ENCODE measurements at places on chromosomes 12 and 14. TPM values are rescaled to one million over a fixed set of nuclear protein-coding genes. Genes with fewer than 3 reads are reported as not detected.

GRCh38 chr14:57326253-57326652, 57.5 kb downstream of the AP5M1 start:
- DNase-seq: no peak

GRCh38 chr12:2691345-2692071, 103.3 kb upstream of the FKBP4 start:
- DNase-seq: no peak

DNA sequence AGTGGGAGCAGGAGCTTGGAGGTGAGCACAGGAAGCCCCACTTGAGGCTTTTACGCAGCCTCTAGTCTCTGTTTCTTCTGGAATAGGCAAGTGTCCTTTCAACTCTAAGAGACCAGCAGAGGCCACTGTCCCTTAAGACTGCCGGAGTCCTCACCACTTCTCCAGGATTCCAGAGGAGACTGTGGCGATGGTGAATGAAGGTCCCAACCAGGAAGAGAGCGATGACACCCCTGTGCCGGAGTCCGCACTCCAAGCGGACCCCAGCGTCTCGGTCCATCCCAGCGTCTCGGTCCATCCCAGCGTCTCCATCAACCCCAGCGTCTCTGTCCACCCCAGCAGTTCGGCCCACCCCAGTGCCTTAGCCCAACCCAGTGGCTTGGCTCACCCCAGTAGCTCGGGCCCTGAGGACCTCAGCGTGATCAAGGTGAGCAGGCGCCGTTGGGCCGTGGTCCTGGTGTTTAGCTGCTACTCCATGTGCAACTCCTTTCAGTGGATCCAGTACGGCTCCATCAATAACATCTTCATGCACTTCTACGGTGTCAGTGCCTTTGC, 442 bp downstream of the FLVCR2 start:
- DNase-seq: peak; percentile 82

- no peak for DNase-seq
Observed at GRCh38 chr12:79006306-79006705, 141.7 kb downstream of the SYT1 start.

- DNase-seq: peak; percentile 4
Observed at GRCh38 chr12:639988-640387, 23.3 kb downstream of the NINJ2 start.

GRCh38 chr12:2113119-2113912, 60.5 kb downstream of the CACNA1C start:
- DNase-seq: peak; percentile 72

DNA sequence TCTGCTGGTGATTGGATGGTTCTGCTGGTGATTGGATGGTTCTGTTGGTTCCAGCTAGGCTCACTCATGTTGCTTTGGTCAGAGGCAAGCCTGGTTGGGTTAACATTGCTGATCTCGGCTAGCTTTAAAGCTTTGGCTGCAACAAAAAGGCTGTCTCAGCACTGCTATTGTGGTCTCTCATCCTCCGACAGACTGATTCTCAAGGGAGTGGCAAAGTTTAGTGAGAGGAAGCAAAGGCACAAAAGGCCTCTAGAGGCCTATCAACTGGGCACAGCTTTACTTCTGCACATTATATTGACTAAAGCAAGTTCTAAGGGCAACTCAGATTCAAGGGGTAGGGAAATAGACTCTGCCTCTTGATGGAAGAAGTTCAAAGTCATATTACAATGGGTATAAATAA, 84.7 kb upstream of the LGR5 start:
- no peak for DNase-seq

GRCh38 chr12:64544371-64545080, 65.8 kb upstream of the RASSF3 start:
- no peak for DNase-seq

DNA sequence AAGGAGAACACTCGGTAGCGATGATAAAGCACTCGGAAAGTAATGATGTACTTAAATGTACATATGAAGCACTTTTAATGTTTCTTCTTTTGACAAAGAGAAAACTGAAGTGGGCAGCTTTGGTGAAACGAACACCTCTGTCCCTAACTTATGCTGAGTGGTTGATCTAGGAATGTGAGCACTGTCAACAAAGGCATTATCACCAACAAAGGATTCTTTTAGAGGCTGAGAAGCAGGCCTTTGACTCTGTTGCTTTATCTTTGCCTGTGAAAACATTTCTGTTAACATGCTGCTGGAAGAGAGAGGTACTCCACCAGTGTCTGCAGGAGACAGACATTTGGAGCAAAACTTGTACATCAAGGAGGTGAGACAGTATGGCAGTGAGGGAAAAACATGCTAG, 103.2 kb upstream of the VRK1 start:
- DNase-seq: no peak

- no peak for DNase-seq
Observed at GRCh38 chr12:105596731-105597130, 266.2 kb downstream of the C12orf75 start.

GRCh38 chr12:132503618-132504204, 13.8 kb downstream of the FBRSL1 start:
- DNase-seq: no peak

Gene SLCO1B1
- total RNA-seq: not detected

DNA sequence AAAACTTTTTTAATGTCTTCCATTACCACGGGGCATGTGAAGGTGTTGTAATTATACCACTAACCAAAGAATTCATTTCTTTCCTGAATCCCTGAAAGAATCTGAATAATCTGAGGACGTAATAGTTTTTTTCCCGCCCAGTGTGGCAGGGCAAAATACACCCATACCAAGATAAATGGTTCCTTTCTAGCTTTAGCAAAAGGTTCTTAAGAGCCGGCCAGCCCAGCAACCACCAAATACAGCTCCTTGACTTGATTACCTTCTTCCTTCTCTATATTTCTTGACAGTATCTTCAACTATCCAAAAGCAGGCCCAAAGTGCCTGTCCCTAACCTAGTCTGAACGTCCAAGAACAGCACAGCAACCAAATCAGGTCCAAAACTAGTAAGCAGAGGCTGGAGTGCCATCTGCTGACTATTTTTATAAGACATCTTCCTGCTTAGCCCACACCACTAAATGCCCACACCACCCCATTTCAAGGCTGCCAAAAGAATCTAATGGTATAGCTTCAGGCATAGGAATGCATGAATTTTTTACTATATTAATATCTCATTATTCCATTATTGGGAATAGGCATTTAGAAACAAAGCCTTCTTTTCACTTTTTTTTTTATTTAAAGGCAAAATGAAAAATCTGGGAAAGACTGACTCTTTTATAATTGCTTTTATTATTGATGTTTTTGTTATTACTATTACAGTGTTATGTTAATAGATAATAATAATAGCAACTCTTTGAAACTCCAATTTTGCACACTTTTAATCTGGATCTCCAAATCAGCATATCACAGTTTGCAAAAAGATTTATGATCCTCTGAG, 524.4 kb downstream of the MED13L start:
- no peak for DNase-seq

GRCh38 chr12:89661706-89662330, 46.8 kb downstream of the ATP2B1 start:
- no peak for DNase-seq

- DNase-seq: no peak
Observed at GRCh38 chr14:75491376-75491978, 30.8 kb upstream of the BATF start.

DNA sequence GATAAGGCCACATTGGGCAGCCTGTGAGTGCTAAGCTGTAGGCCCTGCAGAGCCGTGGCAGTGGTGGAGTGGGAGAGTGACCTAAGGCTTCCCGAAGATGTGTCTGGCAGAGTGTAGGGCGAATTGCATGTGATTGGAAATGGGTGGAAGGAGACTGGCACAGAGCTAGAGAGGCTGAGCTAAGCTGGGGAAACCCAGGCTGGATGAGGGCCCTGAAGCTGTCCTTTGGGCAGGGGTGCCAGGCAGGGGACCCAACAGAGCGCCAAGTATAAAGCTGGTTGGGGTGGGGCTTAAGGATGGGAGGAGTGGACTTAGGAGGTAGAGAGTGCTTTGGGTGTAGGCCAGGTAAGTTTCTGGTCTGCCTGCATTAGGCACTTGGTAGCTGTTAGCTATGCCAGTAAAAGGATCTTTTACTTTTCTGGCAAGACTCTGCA, 47.9 kb downstream of the WDR20 start:
- no peak for DNase-seq

- no peak for DNase-seq
Observed at GRCh38 chr12:90333939-90334338, 621.0 kb downstream of the CCER1 start.

Gene PDE3A
- 52.8 TPM for total RNA-seq

Gene TMEM106C
- total RNA-seq: 29.5 TPM

DNA sequence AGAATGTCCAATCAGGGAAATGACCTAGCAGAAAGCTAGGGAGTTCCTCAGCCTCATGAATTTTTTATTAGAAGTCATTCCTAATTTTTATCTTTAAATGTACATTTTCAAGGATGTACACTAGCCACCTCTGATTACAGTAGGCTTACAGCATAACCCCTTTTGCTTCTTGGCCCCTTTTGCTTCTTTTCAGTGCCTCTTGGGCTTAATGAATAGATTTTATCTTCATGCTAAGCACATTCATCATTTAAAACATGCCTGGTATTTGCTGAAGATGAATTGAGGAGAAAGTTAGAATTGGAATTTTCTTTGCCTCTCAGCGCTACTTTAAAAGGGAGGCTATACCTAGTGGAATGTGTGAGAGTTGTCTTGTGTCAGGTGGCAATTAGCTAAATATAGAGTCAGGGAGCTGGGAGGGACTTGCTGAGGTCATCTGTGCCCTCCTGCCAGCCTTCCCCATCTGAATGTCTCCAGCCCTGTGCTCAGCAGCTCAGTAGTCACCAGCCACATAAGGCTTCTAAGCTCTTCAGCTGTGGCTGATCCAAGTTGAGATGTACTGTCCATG, 132.1 kb downstream of the SAMD4A start:
- no peak for DNase-seq

Gene RHOJ
- 19.8 TPM for total RNA-seq

DNA sequence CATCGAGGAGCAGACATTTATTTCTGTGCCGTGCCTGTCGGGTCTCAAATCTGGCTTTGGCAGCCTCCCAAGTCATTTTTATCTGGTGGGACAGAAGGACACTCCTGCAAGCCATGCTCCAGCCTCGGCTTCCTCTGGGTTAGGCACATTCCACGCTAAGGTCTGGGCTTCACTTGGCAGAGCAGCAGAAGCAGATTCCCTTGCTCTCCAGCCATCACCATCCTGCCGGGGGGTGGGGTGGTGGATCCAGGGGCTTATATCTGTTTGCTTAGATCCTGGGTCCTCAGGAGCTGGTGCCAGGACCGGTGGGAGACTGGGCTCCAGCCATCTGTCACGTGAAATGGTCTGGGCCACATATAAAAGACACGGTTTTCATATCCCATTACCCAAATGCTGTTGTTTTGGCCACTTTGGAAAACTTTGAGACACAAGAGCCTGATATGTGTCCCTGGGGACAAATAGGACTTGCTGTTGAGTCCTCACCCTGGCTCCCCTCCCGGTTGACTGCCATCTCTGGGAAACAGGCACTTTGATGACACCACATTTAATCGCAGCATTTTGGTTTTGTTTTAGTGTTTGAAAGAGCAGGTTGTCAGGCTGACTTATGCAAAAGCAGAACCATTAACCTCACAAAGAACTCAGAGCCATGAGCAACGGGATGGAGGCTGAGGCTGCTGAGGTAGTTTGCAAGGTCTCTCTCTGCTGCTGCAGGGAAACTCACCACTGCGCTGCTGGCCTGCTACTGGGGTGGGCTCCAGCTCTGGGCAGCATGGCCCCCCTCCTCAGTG, 69.6 kb upstream of the PRMT8 start:
- DNase-seq: no peak

Gene ERBB3
- 0.71 TPM for total RNA-seq

GRCh38 chr12:111462210-111462769, 56.6 kb downstream of the SH2B3 start:
- no peak for DNase-seq

Gene MYBPC1
- total RNA-seq: not detected

- DNase-seq: peak; percentile 88
Observed at GRCh38 chr14:100239211-100239839, 381 bp downstream of the YY1 start.

DNA sequence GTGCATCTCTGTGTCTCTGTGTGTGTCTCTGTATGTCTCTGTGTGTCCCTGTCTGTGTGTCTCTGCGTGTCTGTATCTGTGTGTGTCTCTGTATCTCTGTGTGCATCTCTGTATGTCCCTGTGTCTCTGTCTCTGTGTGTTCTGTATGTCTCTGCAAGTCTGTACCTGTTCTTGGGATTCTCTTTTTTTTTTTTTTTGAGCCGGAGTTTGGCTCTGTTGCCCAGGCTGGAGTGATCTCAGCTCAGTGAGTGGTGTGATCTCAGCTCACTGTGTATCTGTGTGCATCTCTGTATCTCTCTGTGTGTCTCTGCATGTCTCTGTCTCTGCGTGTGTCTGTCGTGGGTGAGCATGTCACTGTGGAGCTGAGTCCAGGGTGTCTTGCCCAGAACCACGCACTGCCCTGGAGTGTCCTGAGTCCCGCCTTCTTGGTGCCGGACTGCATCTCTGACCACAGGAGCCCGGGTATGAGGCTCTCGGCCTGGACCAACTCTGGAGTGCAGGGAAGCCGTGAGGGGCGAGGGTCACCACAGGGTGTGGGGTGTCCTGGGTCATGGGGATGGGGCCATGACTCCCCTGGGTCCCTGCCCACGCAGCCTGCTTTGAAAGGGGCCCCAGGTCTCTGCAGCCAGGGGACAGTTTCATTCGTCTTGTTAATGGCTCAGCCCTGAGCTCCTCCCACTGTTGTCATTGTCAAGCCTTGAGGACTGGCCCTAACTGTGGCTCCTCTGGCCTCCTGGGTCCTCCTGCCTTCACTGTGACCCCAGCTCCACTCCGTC, 11.8 kb downstream of the MYL2 start:
- no peak for DNase-seq

DNA sequence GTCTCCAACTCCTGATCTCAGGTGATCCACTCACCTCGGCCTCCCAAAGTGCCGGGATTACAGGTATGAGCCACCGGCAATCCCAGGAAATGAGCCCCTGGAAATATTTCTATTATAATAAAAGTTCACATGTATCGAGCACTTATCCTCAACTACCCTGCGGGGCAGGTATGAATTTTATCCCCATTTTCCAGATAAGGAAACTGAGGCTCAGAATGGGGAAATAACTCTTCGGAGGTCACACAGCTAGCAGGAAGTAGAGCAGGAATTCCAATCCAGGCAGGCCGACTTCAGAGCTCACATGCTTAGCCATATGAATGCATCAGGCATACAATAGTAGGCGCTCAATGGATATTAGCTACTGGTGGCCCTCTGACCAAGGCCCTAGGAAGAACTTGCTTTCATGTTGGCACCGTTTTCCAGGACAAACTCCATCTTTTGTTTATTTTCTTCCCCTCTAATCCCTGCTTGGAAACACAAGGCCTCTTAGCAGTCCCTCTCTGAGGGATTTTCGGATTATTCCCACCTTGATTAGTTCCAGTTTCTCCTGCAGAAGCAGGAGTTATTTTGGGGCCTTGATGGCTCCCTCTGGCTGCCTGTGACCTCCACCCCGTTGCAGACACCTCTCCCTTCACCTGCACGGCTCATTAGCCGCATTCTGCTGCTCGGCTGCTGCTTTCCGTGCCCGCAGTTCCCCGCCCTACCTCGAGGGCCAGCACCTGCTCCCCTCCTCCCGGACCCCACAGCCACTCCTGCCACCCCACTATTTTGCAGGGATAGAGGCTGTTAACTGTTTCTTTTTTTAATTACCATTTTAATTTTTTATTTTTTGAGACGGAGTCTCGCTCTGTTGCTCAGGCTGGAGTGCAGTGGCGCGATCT, 18.7 kb upstream of the POP5 start:
- no peak for DNase-seq
